T follicular helper cell (primary cell): ENCODE measurements at places on chromosomes 1 and 21.
A peak's percentile ranks its signal among the peaks of the same experiment; 100 is the strongest.

DNA sequence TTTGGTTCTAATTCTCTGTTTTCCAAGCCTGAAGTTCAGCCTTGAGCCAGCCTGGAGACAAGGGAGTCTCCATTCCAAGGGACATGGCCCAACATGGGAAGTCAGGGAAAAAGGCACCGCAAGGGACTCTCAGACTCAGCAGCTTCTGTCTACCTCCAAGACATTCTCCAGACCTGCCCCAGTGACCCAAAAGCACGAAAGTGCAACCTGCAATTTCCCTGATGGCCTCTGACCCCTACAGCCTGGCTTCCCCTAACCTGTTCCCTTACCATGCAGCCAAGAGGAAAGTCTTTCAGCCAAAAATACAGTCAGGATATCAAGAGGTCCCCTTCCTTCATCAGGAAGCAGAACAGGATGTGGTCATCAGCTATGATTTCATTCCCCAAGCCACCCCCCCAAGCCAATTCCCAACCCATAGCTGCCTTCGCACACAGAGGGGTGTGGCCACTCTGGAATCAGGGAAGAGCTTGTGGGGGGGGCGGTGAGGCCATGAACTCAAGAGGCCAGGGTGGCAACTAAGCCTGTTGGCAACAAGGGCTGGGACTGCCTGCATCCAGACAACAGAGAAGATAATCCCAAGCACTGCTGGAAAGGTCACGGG is 59.2 kb downstream of the TIAM1 start:
- DNase-seq: no peak

DNA sequence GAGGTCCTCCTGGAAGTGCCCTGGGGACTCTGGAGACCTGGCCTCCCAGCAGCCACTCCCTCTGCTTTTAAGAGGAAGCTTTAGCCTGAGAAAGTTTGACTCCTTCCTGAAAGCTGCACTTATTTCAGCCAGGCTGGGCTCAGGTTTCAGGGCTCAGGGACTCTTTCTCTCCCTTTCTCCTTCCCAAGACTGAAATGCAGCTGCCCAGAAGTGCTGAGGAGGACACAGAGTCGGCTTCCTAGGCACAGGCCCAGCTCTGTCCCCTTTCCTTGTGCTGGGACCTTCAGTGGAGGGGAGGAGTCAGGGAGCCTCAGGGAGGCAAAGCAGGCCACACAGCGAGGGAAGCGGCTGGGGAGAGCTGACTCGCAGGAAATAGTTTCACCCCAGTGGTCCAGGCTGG is 137.3 kb downstream of the NAV1 start:
- DNase-seq: no peak

GRCh38 chr1:173415905-173416450 is 61.2 kb upstream of the PRDX6 start:
- DNase-seq: no peak

DNA sequence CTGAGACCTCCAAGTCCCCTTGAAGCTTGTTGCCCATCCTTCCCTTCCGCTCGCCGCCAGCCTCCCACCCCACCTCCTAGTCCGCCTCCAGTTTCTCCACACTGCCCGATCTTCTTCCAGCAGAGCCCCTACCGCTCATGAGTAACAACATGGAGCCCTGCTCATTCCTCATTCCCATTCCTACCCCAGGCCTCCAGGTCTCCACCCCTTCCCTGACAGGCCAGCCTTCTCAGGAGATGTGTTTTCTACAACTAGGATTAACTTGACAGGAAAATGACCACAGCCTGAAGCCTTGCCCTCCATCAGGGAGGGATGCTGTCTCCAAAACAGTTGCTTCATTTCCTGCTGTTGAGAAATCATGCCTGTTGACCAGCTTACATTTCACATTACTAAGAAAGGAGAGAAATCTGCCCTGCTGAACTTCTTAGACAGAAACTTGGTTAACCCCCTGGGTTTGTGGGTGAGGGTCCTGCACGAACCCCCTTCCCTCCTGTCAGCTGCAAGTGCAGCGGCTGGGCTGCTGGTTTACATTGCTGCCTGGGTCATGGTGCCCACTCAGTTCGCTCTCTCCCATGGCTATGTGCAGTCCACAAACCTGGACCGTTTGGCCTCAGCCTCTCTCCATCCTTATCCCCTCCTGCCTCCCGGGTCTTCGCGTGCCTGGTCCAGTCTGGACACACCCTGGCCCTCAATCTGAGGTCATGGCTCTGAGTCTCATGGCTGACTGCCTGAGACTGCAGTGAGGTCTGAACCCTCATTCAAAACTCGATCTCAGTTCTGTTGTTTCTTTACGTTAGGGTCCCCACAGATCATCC is 16.1 kb upstream of the CHI3L1 start:
- DNase-seq: no peak

GRCh38 chr1:203534526-203534925 is 40.6 kb downstream of the OPTC start:
- no peak for DNase-seq

- DNase-seq: no peak
Observed at GRCh38 chr1:184383772-184384323, 3.0 kb upstream of the C1orf21 start.

GRCh38 chr21:32719085-32719484 is 8.7 kb downstream of the SYNJ1 start:
- no peak for DNase-seq

- DNase-seq: peak; percentile 27
Observed at GRCh38 chr1:7948960-7949359, 8.3 kb upstream of the TNFRSF9 start.

DNA sequence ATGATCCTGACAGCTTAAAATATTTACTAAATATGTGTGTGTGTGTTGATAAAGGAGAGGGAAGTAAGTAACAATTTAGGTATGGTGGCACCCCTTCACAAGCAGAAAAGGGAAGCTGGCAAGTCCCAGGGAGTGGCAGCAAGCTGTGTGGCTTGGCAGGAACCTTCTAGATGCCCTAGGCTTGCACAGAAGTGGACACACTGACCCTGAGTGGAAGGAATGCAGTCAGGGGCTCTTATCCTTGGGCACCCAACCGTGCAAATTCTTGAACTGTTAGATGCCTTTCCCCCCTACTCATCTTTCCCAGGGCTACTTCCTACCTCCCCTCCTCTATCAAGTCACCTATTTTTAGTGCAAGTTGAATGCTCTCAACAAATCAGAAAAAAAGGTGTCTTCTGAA is 18.9 kb downstream of the ACP6 start:
- no peak for DNase-seq

- DNase-seq: no peak
Observed at GRCh38 chr1:37151789-37152188, 117.5 kb upstream of the GRIK3 start.

DNA sequence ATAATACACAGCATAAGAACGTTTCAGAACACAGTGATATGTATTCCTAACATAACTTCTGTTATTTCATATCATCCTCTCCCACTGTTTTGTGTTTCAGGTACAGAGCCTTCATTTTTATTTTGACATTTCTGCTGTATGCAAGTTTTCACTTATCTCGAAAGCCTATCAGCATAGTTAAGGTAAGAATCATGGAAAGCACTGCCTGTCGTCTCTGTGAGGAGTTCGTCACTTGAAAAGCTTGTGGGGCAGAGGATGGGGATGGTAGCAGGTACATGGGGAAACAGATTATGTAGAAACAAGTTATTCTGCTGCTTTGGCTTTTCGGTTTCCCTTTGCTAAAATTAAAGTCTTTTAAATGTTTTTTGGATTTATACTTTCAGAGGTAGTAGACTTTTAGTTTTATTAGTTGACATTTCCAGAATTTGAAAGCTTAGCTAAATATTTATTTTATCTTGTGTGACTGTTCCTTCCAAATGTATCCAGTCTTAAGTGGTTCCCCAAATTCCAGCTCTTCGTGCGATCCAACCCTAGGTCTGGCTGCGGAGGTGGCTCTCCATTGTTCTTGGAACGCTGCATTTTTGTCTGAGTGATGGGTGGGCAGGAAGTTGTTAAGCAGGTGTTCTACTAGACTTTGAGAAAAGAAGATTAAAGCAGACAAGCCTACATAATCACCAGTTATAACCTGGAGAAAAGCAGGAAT is 12.2 kb downstream of the SLC37A1 start:
- no peak for DNase-seq

DNA sequence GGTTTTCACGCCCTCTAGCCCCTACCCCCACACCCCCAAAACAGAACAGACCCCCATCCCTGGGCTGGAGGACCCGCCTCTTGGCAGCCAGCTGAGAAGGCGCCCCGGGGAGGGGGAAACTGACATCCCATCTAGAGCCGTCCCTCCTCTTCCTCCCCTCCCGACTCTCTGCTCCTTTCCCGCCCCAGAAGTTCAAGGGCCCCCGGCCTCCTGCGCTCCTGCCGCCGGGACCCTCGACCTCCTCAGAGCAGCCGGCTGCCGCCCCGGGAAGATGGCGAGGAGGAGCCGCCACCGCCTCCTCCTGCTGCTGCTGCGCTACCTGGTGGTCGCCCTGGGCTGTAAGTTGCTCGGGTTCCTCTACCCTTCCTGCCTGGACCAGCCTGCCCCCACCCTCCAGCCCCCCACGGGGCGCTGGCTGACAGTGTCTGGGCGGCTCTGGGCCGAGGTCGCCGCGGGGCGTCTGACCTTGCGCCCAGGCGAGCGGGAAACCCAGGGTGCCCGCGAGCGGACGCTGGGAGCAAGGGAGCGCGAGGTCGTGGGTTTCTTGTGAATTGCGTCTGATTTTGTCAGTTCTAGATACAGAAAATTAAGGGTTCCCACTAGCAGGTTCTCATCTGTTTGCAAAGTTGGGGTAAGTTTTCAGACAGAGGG is 618 bp downstream of the JAM2 start:
- DNase-seq: peak; percentile 15

- no peak for DNase-seq
Observed at GRCh38 chr1:60265560-60266535, 192.3 kb upstream of the C1orf87 start.

DNA sequence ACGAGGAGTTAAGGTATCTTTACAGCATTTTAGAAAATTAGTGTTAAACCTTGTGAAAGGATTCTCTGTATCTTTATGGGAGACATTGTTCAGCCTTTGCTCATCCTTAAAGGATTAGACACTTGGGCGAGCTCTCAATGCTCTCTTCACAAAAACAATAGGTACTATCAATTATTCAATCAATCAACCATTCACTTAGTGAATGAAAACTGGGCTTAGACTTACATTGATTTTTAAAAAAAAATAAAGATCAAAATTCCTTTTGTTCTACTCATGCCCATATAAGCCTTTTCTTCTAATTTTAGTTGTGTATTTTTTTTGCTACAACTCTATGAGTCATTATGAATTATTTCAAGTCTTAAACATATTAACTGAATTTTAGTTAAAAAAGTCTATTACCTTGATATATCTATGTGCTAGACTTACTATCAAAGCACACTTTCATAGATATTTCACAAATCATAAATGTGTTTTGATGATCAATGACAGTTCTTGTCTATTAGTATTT is 181.2 kb downstream of the DPYD start:
- DNase-seq: no peak

DNA sequence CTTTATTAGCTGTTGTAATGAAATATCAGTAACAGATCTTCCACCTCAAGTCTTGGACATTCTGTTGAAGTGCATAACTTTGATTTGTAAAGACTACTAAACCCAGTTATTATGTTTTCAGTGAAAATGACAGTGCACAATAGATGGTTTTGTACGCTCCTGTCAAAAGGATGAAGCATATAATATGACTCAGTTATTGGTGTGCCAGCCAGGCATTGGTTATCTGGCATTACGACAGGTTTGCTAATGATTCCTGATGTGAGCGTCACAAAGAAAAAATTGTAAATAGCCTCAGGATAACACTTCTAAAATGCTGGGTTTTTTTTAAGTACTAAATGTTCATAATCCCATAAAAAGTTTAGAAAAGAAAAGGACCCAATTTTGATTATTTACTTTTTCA is 147.9 kb downstream of the MAGI3 start:
- no peak for DNase-seq

DNA sequence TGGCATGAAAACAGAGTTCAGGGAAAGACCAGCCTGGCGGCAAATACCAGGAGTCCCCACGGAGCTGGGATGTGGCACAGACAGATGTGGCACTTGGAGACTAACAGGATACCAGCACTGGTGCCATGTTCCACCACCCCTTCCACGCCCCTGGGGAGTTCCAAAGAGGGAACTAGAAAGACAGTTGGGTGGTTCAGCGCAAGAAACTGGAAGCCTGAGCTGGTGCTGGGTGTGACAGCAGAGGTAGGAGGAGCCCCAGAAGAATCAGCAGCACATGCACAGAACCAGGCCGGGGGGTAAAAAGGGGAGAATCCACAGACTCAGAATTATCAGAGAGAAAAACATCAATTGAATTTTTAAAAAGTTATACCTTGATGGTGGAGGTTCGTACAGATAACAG is 22.4 kb downstream of the DDX20 start:
- DNase-seq: no peak

- DNase-seq: no peak
Observed at GRCh38 chr1:240768979-240769378, 157.0 kb upstream of the GREM2 start.

GRCh38 chr1:155049651-155050559 is 1.2 kb upstream of the ADAM15 start:
- DNase-seq: no peak
